ENCODE measurements at places on chromosomes 13 and 19.

- DNase-seq = no peak
These were observed 24.1 kb upstream of the NPAS1 start for GRCh38 chr19:46995492-46995891.

DNA sequence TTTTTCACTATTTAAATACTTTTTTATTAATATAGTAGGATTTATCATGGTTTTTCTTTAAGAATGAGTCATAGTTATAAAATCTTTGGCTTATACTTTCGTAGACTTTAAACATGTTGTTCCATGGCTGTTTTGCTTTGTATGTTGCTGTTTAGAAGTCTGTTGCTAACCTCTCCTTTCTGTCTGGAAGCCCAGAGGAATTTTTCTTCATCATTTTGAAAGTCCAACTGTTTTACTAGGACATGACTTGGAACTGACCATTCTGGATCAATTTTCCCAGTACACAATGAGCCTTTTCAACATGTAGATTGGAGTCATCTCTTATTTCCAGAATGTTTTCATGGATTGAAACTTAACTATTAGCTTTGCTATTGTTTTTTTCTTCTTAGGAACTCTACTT, 7.9 kb downstream of the CAB39L start:
- DNase-seq = no peak

DNA sequence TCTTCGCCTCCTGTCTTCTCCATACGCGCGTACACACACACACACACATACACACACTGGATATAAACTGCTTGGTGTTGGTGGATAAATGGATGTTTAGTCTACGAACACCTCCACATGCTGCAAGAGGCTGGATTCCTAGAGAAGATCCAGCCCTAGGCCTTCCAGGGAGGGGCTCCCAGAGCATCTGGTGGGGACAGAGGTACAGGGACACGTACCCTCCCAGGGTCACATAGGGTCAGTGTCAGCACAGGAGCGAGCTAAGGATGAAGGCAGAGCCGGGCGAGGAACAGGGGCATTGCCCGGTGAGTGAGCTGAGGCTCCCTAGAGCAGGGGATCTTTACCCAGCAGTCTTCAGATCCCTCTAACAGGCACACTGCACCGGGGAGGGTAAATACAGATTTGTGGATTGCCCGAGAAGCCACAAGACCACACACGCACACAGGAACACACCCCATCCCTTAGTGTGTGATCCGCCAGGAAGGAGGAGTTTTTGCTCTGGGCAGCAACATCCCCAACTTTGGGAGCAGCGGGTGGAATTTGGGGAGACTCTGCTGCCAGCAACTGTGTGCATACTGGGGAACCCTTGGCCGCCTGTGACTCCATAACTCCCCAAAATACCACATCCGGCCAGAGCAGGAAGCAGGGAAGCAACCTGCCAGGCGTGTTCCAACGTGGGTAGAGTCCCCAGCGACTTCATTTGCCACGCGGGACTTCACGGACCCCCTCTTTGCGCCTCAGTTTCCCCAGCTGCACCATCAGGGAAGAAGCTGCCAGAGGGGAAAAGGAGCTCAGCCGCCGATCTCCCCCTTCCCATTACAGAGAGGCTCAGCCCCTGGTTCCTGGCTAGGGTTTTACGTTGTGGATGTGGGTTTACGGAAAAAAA, 5.8 kb upstream of the TLE2 start:
- peak; percentile 47 for DNase-seq

DNA sequence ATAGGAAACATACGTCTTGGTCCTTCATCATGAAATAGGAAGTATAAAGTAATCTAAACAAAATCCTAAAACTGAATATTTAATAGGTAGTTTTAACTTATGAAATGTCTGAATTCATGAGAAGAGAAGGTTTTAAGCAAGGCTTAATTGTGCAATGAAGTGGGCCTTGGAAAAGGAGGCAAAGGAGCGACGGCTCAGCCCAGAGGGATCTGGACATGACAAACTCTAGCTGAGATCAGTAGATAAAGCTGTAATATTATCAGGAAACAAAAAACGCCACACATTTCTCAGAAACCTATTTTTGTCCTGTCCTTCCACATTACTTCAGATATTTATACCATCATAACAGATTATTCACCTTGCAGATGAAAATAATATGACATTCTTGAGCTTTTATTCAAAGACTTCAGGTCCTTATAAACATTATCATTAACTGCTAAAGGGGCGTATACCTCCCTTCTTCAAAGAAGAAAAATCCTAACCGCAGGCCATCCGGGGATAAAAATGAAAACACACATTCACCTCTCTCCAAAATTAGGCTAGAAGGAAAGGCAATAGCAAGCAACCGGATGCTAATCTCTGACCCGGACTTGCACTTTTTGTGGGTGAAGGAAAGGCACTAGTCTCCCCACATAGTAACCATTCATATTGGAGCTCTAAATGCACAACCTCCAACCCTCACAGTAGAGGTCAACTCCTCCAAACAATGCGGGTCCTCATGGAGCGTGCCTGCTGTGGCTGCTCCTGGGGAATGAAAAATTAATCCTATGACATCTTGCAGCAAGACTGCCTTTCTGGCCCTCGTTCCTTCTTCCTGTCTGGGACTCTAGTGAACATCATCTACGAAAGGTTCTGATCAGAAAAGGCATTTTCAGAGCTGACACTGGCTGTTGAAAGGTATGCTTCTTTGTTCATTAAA, 108.8 kb downstream of the TBC1D4 start:
- DNase-seq = no peak

Data from suppressor macrophage treated with lipopolysaccharide for 1 hour (primary cell).